ENCODE measurements at places on chromosomes 6 and 20.

GRCh38 chr6:46715141-46715540, 20.0 kb downstream of the PLA2G7 start:
- DNase-seq, result no peak

GRCh38 chr6:156787569-156788492, 10.7 kb downstream of the ARID1B start:
- DNase-seq, result no peak

DNA sequence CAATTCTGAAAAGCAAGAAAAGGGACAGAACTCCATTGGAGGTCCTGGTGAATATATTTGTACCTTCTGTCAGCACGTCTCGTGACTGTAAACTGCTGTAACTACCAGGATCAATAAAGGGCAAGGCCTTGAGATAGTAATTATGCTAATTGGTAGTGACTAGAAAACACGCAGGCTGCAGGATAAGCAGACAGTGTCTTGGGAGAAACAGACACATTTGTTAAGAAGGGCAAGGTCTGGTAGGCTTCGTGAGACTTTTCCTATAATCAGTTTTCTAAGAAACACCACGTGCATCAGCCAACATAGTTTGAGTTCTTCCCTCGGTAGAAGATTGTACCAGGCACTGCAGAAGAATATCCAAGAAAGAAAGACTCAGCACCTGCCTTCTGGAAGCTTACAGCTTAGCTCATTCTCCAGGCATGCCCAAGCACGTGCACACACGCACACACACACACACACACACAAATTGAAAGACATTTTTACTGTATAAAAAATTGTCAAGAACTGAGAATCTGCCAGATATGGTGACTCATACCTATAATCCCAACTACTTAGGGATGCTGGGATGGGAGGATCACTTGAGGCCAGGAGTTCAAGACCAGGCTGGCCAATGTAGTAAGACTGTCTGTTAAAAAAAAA, 167.0 kb upstream of the SASH1 start:
- no peak for DNase-seq

DNA sequence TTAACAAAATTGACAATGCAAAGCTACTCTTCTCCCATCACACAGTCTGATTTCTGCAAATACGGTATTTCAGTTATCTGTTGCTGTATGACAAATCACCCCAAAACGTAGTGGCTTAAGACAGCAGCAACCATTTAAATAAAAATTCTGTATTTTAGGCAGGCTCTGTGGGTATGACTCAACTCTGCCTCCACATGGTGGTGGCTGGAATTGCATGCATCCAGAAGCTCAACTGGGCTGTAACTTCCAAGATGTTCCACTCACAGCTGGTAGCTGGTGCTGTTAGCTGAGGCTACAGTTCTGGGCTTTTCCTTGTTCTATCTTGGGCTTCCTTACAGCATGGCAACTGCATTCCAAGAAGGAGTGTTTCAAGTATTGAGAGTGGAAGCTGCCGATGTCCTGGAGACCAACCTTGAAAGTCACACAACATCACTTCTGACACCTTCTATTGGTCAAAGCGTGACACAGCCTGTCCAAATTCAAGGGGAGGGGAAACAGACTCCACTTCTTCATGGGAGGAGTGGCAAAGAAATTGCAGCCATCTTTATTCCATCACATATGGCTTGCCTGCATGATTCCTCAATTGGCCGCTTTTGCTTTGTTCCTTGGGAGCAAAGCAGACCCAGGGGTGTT, 39.7 kb upstream of the TULP1 start:
- DNase-seq, result no peak
